Panc1 (cell line): ENCODE measurements at places on chromosomes 12 and 14.

- DNase-seq, result no peak
Observed at GRCh38 chr12:52147964-52148463, 43.8 kb downstream of the KRT80 start.

DNA sequence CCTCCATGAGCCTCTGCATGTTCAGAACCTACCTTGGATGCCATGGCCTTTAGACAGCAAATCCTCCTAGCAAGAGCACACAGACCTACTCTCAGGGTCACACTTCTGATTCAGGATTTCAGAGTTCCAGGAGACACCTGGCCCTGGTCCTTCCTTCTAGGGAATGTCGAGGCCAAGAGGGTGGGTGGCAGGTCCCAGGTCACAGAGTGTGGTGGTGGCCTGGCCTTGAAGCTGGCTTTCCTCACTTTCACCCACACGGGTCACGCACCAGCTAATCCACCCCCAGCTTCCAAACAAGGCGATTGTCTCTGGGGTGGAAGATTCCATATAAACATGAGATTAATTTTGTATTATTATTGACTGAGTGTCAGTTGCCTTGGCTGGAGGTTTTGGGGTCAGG lies 328.3 kb upstream of the RTL1 start:
- DNase-seq, result no peak

DNA sequence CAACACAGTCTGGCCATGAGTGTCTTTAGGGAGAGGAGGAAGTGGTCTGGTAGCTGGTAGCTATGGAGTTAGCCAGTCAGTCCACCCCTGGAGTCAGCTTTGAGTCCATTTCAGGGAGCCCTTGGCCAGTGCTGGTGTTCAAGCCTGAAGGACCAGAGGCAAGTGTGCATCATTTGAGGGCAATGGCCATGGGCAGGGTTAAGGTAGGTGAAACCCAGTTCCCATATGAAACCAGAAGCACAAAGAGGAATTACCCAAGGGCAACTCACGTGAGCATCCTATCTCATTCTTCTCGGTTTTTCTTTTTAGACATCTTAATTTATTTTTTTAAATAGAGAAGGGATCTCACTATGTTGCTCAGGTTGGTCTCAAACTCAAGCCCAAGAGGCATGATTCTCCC lies 61.3 kb upstream of the ACTN1 start:
- no peak for DNase-seq

GRCh38 chr12:109679501-109680263 lies 33.9 kb upstream of the FAM222A start:
- no peak for DNase-seq

GRCh38 chr12:32069071-32069470 lies 37.6 kb upstream of the BICD1 start:
- no peak for DNase-seq

DNA sequence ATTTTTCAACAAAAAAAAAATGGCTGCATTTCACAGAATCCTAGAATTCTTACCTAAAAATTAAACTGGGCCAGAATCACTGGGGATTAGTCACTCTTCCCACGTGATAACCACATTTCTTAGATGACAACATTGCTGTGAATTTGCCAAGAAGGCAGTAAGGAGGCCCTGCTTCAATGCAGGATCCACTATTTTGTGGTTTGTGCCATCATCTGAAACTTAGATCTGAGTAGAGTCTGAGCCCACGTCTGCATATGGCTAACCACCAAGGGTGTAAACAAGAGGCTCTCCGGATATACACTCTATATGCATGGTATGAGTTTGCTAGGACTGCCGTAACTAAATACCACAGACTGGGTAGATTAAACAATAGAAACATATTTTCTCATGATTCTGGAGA lies 24.4 kb upstream of the TBX5 start:
- DNase-seq, result no peak

- no peak for DNase-seq
Observed at GRCh38 chr14:61652526-61653262, 42.6 kb upstream of the HIF1A start.

GRCh38 chr12:120242971-120243699 lies 22.4 kb downstream of the PXN start:
- DNase-seq, result no peak
